ENCODE measurements at places on chromosomes 11 and 22.

DNA sequence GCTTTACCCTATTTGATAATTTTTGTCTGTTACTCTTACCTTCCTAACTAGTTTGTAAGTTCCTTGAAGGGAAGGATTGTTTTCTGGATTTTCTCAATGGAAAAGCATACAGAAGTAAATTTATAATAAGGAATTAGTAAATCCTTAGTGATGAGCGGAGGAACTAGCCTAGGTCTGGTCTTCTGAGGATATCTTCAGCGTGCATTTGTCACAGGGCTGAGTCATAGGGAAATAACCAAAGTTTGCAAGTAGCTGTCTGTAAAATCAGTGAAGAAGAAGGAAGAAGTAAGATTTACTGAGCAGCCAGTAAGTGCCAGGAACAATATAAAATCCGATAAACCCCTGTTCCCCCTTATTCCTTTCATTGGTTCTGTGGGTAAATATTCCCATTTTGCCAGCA lies 162.7 kb upstream of the SORL1-AS1 start:
- no peak for DNase-seq

DNA sequence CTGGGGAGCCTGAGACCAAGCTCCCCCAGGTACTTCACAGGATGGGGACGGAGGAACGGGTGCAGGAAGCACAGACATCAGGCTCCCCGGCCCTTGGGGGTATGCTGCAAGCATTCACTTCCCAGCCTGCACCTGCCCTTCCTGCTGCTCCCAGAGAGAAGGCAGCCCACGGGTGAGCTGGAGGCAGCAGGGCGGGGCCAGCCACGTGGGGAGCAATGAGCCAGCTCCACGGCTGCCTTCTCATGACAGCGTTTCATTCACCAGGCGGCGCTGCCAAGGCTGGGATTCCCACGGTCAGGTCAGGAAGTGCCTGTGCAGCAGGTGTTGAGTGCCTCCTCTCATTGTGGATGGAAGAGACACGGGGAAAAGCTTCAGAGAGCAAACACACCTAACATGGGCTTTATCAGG lies 14.5 kb upstream of the PHLDA2 start:
- DNase-seq: no peak

DNA sequence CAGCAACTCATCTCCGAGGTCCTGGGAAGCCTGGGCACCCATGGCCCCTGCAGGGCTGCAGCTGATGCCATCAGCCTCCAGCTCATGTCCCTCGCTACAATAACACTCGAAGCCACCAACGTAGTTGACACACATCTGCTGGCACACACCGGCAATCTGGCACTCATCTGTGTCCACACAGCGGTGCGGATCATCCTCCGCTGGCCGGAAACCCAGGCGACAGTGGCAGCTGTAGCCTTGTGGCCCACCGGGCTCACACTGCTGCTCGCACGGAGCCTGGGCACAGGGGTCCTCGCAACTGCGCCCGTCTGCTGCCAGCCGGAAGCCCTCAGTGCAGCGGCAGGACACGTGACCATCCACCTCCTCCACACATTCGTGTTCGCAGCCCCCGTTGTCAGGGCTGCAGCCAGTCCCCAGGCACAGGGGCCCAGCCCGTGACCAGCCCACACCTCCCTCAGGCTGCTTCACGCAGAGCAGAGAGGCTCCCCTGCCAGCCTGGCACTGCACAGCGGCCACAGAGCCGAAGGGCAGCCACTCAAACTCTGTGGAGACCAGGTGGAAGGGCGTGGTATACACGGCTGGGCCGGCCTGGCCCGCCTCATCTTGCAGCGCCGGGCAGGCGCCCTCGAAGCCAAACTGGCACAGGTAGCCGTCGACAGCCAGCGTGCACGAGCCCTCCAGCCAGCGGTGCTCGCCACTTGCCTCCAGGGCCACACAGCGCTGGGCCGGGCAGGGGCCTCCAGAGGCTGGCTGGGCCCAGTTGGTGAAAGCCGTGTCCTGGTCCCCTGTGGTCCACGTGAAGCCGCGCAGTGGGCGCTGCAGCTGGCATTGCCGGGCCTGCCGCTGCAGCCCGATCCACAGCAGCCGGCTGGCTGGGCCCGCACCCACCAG lies 678 bp downstream of the CD248 start:
- no peak for DNase-seq

DNA sequence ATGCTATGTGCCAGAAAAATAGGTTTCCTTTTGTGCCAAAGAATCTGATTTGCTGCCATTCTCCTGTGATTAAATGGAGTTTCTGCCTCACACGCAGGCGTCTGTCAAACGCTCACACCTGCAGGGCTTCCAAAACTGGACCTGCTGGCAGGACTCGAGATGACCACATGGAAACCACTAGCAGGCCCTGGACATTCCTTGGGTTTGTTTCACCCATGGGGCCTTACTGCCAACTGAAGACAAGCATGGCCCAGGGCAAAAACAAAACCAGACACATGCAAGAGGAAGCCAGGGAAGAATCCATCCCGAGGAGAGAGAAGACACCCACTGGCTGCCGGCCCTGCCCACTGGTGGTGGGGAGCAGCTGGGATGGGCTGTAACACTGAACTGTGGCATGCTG lies 55.9 kb upstream of the MN1 start:
- no peak for DNase-seq
